ENCODE measurements at places on chromosomes 12 and 14. TPM values are rescaled to one million over a fixed set of nuclear protein-coding genes. Genes with fewer than 3 reads are reported as not detected.

DNA sequence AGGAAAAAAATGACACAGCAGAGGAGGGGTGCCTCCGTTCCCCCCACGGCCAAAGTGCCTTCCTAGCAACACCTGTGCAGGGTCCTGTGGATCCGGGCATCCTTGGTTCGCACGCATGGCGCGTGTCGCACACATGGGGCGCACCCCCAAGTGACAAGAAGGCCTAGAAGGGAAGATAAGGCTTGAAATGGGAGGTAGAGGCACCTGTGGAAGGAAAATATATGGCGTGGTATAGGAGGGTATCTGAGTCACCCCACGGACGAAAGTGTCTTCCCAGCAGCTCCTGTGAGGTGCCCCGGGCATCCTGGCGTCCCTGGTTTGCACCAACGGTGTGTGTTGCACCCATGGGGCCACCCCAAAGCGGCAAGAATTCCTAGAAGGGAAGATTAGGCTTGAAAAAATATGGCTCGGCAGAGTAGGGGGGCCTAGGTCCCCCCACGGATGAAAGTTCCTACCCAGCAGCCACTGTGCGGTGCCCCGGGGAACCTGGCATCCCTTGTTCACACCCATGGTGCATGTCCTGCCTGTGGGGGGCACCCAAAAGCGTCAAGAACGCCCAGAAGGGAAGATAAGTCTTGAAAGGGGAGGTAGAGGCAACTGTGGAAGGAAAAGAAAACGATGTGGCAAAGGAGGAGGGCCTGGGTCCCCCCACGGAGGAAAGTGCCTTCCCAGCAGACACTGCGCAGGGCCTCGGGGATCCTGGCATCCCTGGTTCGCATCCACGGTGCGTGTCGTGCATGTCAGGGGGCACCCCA lies 280.0 kb downstream of the ALG10 start:
- no peak for DNase-seq

DNA sequence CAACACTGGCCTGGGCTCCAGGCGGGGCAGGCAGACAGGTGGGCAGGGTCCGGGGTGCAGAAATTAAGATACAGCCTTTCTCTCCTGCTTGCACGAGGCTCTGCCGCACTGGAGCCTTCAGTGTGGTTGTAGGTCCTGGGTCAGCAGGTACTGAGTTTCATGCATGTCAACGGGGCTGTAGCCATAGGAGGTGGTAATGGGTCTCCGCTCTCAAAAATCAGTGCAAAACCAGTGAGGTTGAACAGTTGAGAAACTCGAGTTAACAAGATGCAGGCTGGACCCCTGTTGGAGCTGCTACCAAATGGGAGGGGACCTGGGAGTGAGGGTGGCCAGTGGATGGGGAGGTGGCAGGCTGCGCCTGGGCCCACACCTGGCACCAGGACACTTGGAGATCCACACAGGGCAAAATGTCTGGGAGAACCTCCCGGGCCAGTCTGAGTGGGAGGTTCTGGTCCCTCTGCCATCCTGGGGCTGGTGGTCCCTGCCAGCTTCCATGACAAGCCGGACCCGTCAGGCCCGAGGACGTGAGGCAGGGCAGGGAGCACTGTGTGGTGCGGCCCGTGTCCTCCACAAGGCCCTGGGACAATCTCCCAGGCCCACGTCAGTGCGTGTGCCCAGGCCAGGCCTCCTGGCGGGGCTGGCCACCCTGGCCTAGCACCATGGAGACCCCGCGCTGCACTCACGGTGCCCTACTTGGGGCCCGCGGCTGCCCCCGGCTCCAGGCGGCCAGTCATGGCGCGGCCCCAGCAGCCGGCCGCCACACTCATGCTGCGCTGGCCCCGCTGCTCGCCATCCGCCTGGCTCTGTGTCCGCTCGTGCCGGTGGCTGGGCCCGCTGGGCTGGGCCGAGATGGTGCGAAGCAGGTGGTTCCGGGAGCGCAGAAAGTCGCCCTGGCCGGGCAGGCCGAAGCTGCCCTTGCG lies 5.1 kb downstream of the ARL6IP4 start:
- DNase-seq: no peak

RNASE4 gene
- total RNA-seq: 14.5 TPM

- no peak for DNase-seq
Observed at GRCh38 chr14:61584331-61584741, 111.0 kb upstream of the HIF1A start.

- DNase-seq: no peak
Observed at GRCh38 chr12:68225576-68226476, at the start of gene IL26. IL26 (minus strand) TSS chr12:68225810; CDS start chr12:68225756, 54 bp downstream.

- no peak for DNase-seq
Observed at GRCh38 chr12:129973236-129973961, 69.6 kb upstream of the TMEM132D start.

- peak; percentile 81 for DNase-seq
Observed at GRCh38 chr14:68593806-68594536, 198.9 kb downstream of the ZFP36L1 start.

CIROP gene
- not detected for total RNA-seq

MDGA2 gene
- total RNA-seq: 3.2 TPM

GRCh38 chr14:53452005-53452673 lies 299.0 kb upstream of the DDHD1 start:
- DNase-seq: no peak

WNT1 gene
- total RNA-seq: 0.20 TPM

ADAM21 gene
- total RNA-seq: 0.09 TPM

DNA sequence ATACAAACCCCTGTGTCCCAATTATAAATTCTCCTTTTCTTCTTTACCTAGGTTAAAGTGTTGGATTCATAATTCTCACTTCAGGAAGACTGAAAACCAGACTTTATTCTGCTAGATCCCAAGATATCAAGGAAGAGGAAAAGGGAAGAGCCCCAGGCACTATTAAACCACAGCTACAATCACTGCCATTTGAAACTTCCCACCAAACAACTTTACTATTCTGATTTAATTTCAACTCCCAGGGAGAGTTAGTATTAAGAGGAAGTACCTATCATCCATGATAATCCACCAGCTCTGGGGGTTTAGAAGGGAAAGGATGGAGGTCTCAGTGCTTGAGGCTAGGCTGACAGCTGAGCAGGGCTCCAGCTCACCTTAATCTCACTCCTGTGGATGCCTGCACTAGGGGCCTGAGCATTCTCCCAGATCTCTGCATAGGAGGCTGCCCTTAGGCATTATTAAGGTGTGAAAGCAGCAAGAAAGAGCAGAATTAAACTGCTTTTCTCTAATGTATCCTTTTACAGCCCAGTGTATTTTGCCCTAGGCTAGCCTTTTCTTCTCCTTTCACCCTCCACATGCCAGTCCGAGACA lies 52.9 kb downstream of the MYF5 start:
- DNase-seq: no peak

HOXC5 gene
- 0.25 TPM for total RNA-seq

LBHD2 gene
- not detected for total RNA-seq

RAD9B gene
- 1.5 TPM for total RNA-seq
